GOT3 (cell line): ENCODE measurements at places on chromosomes 2 and 18.

GRCh38 chr18:69968039-69968438 lies 20.4 kb upstream of the CD226 start:
- DNase-seq, result no peak

- no peak for DNase-seq
Measured at GRCh38 chr2:155391613-155392130, 693.2 kb downstream of the KCNJ3 start.

DNA sequence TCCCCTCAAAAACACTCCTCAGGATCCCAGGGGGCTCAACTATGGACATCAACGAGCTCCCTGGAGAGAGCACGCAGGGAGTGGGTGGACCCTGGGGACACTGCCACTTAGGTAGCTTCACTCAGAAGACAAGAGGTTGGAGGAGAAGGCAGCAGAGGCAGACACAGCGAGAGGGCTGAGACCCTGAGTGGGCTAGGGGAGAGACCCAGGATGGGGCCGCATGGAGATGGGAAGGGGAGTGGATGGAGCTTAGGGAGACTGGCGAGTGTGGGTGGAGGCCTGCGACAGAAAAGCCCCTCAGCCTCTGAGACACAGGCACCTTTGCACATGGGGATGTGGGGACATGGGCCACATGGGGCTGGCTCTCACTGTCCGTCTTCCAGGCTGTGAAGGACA lies 70.9 kb downstream of the ASB1 start:
- no peak for DNase-seq

DNA sequence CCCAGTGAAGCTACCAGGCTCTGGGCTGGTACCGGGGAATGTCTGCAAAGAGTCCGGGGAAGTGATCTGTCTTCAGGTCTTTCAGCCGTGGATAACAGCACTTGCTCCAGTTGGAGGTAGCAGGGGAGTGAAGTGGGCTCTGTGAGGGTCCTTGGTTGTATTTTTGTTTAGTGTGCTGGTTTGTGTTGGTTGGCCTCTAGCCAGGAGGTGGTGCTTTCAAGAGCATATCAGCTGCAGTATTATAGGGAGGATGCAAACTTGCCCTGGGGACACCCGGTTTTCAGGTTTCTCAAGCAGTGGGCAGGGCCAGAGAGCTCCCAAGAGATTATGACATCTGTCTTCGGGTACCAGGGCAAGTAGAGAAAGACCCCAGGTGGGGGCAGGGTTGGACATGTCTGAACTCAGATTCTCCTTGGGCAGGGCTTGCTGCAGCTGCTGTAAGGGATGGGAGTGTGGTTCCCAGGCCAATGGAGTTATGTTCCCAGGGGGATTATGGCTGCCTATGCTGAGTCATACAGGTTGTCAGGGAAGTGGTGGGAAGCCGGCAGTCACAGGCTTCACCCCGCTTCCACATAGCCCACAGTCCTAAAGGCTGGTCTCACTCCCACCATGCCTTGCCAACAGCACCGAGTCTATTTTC lies 34.4 kb downstream of the ACAA2 start:
- DNase-seq, result no peak

- DNase-seq, result no peak
Measured at GRCh38 chr18:69885355-69885754, 62.3 kb downstream of the CD226 start.
